ENCODE measurements at places on chromosomes 6 and 20.
A peak's percentile ranks its signal among the peaks of the same experiment; 100 is the strongest.

DNA sequence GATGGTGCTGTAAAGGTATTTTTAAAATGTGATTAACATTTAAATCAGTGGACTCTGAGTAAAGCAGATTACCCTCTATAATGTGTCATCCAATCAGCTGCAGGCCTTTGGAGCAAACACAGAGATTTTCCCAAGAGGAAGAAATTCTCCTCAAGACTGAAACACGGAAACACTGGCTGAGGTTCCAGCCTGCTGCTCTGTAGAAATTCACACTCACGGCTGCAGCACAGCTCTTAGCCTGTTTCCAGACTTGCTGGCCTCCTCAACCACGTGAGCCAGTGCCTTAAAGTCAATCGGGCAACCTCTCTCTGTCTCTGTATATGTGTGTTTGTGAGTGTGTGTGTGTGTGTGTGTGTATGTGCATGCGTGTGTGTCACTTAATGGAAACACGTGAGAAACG lies 41.1 kb downstream of the PDE10A start:
- no peak for DNase-seq

- no peak for DNase-seq
Observed at GRCh38 chr6:30019819-30020218, 41.2 kb upstream of the POLR1H start.

- no peak for DNase-seq
Observed at GRCh38 chr20:46816886-46817638, 77.6 kb upstream of the EYA2 start.

- no peak for DNase-seq
Observed at GRCh38 chr20:54005524-54005923, 64.9 kb downstream of the BCAS1 start.

DNA sequence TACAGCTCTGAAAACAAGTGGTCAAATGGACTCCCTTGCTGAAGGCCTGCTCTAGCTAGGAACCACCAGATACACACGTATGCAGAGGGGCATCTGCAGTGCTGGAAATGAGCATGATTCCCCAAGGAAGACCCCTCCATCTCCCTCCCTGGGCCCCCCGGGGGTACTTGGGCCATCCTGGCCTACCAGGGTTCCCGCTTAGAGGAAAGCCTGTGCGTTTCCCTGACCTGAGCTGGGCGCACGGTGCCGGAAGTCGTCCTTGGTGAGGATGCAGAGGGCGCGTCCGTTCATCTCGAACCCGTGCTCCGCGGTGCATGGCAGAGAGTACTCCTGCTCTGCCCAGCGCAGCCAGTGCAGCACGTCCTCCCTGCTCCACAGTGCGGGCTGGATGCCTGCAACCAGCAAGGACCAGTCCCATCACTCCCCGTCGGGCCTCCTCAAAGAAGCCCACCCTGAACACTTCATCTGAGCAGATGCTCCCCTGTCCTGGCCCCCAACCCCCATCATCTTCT lies 11.8 kb downstream of the ETV7 start:
- DNase-seq: no peak

GRCh38 chr6:155495011-155495768 lies 39.6 kb upstream of the NOX3 start:
- DNase-seq: no peak

GRCh38 chr6:1820165-1820564 lies 210.4 kb downstream of the FOXC1 start:
- no peak for DNase-seq

DNA sequence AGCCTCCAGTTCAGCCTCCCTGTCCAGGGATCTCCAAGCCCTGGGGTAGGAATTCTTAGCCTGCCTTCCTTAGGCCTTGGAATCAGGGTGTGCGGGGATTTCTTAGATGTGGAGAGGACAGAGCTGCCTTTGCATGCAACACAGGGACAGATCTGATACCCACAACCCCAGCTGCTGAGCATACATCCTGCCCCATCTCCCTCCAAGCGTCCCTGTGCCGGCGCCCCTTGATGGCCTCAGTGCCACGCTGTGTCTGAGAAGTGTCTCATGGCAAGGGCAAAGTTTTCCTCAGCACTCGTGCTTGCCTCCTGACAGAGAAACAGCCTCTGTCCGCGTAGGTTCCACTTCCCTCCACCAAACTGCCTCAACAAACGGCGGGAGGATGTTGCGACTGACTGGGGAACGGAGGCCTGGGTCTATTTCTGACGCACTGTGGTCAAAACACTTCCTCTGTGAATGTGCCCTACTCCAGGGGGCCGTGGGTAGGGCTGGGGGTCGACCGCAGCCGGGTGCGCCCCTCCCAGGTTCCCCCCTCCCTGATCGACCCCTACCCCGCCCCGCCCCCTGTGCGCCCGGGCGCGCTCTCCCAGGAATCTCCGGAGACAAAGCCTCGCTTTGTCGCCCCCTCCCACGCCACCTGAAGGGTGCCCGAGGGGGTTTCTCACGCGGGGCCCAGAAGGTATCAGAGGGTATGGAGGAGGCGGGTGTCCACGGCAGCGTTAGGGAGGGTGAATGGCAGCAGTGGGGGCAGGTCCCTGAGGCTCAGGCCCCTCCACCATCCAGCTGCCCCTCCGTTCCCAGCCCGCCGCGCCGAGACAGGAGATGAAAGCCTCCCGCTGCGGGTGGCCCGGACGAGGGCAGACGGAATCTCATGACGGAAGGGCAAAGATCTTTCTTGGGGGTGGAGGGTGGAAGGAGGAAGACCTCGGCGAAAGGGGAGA lies 806 bp downstream of the MICAL1 start:
- peak; percentile 88 for DNase-seq

GRCh38 chr6:111601886-111602285 lies 3.8 kb downstream of the TRAF3IP2 start:
- peak; percentile 38 for DNase-seq

- DNase-seq: peak; percentile 21
Observed at GRCh38 chr6:17700421-17701416, 6.0 kb downstream of the NUP153 start.

GRCh38 chr20:63102721-63103375 lies 96.1 kb upstream of the BHLHE23 start:
- DNase-seq: no peak

GRCh38 chr6:50823094-50823920 lies 4.6 kb downstream of the TFAP2B start:
- no peak for DNase-seq

- no peak for DNase-seq
Observed at GRCh38 chr20:14431568-14431967, 94.2 kb upstream of the FLRT3 start.

- DNase-seq: no peak
Observed at GRCh38 chr6:46914279-46914810, 7.4 kb downstream of the ADGRF5 start.

- DNase-seq: no peak
Observed at GRCh38 chr6:14646371-14646770, 528.8 kb downstream of the CD83 start.

GRCh38 chr20:10735195-10735949 lies 61.6 kb upstream of the JAG1 start:
- DNase-seq: no peak

DNA sequence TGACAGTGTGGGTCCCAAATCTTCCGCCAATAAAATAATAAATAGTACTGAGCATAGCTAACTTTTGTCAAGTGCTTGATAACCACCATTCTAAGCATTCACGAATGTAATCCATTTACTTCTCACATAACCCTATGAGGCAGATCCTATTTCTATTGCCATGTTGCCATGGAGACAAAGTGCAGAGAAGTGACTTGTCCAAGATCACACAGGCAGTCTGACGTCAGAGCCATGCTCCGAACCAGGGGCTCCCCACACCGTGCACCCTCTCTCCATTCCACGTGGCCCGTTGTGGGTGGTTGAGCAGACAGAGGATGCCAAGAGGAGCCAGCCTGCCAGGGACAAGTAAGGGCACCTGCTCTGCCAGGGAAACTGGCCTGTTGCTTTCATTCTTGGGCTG lies 38.9 kb downstream of the CDH22 start:
- DNase-seq: no peak

Data from AML-193 (cell line).